ENCODE measurements at places on chromosomes 5 and 9.

DNA sequence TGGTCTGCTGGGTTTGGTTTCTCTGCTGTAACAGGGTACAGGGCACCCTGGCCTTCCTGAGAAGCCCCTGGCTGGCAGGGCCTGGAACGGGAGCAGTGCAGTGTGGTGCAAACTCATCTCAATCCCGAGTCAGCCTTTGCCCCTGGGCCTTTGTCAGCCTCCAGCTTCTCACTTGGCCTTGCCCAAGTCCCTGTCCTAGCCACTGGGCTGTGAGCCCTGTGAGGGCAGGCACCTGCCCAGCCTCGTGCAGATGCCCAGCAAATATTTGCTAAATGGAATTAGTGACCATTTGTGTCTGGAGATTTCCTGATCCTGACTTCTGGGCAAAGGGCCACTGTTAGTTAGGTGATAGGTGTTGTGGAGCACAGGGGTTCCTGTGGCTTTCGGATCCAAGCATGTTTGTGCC lies 13.0 kb downstream of the RGS3 start:
- no peak for DNase-seq

GRCh38 chr9:111902391-111903139 lies 6.0 kb downstream of the UGCG start:
- DNase-seq, result no peak

- no peak for DNase-seq
Measured at GRCh38 chr5:141753971-141754713, 72.1 kb upstream of the ARAP3 start.

DNA sequence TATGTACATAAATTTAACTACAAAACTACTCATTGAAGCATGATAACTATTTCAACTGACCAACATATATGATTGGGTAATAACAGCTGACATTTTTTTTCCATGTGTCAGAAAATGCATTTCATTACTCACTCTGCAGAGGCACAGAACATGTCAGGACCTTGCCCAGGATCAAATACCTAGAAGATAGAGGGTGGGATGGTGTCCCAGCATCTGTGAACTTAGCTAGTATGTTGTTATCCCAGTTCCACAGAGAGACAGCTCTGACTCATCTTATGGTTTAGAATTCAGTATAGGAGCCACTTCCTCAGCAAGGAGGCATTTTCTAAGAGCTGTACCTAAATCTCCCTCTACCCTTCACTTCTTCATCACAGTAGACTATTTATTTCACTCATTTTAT lies 1198.6 kb upstream of the ACO1 start:
- no peak for DNase-seq

DNA sequence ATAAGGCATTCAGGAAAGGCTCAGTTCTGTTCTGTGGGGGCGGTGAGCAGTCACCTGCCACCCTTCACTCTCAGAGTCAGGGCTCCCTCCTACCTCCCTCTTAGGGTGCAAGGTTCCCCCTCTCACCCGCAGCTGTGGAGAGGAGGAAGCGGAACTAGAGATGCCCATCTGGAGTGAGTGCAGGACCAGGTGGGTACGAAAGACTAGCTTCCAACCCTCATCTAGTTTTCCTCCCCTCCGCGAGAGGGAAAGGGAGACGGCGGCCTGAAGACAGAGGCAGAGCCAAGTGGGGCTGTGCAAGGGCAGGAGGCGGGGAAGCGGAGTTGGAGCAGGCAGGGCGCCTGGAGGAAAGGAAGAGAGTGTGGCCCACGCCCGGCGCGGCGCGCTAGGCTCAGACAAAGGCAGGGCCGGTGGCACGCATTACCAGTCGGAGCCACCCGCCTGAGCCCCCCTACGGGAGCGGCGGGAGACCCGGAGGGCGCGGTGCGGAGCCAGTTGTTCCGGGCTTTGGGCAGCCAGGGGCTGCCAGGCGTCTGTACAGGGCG lies 7.3 kb downstream of the PRR7 start:
- peak; percentile 68 for DNase-seq

Measured in COR-L47 (cell line).